ENCODE measurements at places on chromosomes 6 and 20. TPM values are rescaled to one million over a fixed set of nuclear protein-coding genes. Genes with fewer than 3 reads are reported as not detected.

The MAFB gene
- polyA plus RNA-seq: 8.1 TPM

The ANKEF1 gene
- polyA plus RNA-seq: 1.5 TPM

The SF3B5 gene
- 166 TPM for polyA plus RNA-seq

The RAET1G gene
- polyA plus RNA-seq: not detected

The ADTRP gene
- polyA plus RNA-seq: 14.8 TPM

The SLC13A3 gene
- 1.1 TPM for polyA plus RNA-seq

The PKHD1 gene
- polyA plus RNA-seq: 0.19 TPM

The SIRPD gene
- polyA plus RNA-seq: not detected

The DTNBP1 gene
- polyA plus RNA-seq: 15.8 TPM

The CLIC5 gene
- polyA plus RNA-seq: 0.43 TPM

The MAS1 gene
- under 0.01 TPM for polyA plus RNA-seq

The EPB41L1 gene
- polyA plus RNA-seq: 36.0 TPM

The STMN3 gene
- 12.5 TPM for polyA plus RNA-seq

DNA sequence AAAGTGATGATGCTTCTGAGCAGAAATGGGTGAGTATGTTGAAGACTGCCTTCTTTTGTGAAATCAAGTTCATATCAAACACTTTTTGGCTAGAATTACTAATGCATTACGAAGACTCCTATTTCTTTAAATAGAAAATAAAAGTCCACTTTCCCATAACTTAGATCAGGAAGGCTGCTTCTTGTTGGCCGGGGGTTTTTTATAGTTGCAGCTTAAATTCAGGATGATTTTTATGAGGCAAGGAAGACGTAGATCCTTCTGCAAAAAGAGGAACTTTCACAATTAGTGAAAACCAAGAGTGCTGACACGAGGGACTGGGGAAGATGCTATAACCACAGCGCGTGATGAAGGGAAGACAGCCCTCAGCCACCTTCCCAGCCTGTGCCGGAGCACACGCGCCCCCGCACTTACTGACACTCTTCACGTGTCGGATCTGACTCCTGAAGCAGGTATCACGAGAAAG, 206.1 kb upstream of the PRDM1 start:
- H3K27me3 ChIP-seq: no peaks in the 10 kb centered on the region
- H3K36me3 ChIP-seq: no peaks in the 10 kb centered on the region
- DNase-seq: peak; percentile 42
- H3K27ac ChIP-seq: no peak overlapping the region
- no peak overlapping the region for H3K4me3 ChIP-seq

DNA sequence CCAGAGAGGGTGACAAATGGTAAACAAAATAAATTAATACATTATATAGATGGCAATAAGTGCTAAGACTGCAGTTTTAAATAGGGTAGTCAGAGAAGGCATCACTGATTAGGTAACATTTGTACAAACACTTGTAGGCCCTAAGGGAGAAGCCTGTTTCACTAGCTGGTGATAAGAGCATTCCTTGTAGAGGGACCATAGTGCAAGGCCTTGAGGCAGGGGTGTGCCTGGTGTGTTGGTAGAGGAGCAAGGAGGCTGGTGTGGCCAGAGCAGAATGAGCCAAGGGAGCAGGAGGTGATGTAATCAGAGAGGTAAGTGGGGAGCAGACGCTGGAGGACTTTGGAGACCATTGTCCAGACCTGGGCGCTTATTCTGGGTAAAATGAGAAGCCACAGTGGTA, 70.7 kb downstream of the ANKRD6 start:
- H3K4me1 ChIP-seq: peaks cover 4% of the 10 kb centered on the region
- no peak for DNase-seq
- no peak overlapping the region for H3K4me3 ChIP-seq
- no peaks in the 10 kb centered on the region for H3K36me3 ChIP-seq
- no peaks in the 10 kb centered on the region for H3K27me3 ChIP-seq

GRCh38 chr6:169800116-169800667, 48.8 kb downstream of the ERMARD start:
- peaks cover 4% of the 10 kb centered on the region for H3K27me3 ChIP-seq
- no peak overlapping the region for H3K4me3 ChIP-seq
- peaks cover 18% of the 10 kb centered on the region for H3K4me1 ChIP-seq
- no peaks in the 10 kb centered on the region for H3K36me3 ChIP-seq
- DNase-seq: no peak

DNA sequence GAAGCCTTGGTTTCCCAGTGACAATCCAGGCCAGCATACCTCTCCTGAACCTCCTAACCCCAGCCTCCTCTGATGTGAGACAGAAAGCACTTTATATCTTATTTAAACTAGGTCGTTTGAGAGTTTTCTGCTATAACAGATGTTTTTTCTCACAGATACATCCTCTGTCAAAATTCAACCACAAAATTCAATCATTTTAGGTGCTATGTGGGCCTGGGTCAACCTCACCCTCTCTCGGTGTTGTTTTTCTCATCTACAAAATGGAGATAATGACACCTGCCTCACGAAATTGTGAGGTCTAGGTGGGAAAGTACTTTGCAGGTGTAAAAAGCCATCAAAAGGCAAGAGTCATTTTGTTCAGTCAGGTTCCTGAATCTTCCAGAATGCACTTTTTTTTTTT, 46.2 kb upstream of the NFATC2 start:
- no peaks in the 10 kb centered on the region for H3K36me3 ChIP-seq
- DNase-seq: no peak
- no peak overlapping the region for H3K4me3 ChIP-seq

DNA sequence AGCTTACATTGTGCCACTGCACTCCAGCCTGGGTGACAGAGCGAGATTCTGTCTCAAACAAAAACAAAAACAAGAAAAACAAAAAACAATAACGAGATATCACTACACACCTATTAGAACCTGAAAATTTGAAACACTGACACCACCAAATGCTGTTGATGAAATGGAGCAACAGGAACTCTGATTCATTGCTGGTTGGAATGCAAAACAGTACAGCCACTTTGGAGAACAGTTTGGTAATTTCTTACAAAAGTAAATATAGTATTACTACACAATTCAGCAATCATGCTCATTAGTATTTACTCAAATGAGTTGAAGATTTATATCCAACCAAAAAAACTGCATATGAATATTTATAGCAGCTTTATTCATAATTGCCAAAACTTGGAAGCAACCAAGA, 135.8 kb upstream of the AKIRIN2 start:
- H3K4me3 ChIP-seq: no peak overlapping the region
- no peak for DNase-seq
- no peaks in the 10 kb centered on the region for H3K36me3 ChIP-seq

GRCh38 chr6:82415820-82416219, 52.2 kb downstream of the TPBG start:
- no peak overlapping the region for H3K27ac ChIP-seq
- no peak overlapping the region for H3K4me3 ChIP-seq
- no peak for DNase-seq
- H3K36me3 ChIP-seq: no peaks in the 10 kb centered on the region
- H3K4me1 ChIP-seq: no peaks in the 10 kb centered on the region

- H3K27ac ChIP-seq: no peak overlapping the region
- no peaks in the 10 kb centered on the region for H3K36me3 ChIP-seq
- DNase-seq: no peak
- H3K4me3 ChIP-seq: no peak overlapping the region
- peaks cover 23% of the 10 kb centered on the region for H3K27me3 ChIP-seq
Measured at GRCh38 chr20:47818996-47819609, 33.8 kb upstream of the SULF2 start.

DNA sequence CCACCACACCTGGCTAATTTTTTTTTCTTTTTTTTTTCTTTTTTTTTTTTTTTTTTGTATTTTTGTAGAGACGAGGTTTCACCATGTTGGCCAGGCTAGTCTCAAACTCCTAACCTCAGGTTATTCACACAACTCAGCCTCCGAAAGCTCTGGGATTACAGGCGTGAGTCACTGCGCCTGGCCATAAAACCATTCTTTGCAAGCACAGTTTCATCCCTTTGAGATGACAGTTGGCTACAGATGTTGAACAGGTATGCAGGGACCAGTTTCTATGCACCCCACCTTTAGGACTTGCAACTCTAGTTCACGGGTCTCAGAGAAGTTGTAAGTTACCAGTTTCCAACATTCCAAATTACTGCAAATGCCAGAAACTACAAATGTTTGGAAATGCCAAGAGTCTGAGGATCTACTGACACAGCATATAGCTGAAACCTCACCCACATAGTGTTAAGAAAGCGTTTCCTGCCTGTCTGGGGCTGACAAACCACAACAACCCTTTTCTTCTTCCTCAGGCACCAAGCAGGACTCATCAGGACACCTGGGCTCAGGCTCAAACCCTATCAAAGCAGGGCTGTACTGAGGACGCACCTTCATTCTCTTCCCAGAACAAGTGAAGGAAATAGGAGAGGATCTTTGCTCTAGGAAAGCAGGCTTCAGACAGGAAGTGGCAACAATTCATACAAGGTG, 22.9 kb downstream of the ARHGAP18 start:
- no peaks in the 10 kb centered on the region for H3K36me3 ChIP-seq
- no peaks in the 10 kb centered on the region for H3K27me3 ChIP-seq
- H3K4me3 ChIP-seq: no peak overlapping the region
- DNase-seq: no peak

- no peak for DNase-seq
- no peak overlapping the region for H3K27ac ChIP-seq
- no peaks in the 10 kb centered on the region for H3K27me3 ChIP-seq
- peaks cover 14% of the 10 kb centered on the region for H3K4me1 ChIP-seq
- H3K36me3 ChIP-seq: no peaks in the 10 kb centered on the region
- H3K4me3 ChIP-seq: no peak overlapping the region
Measured at GRCh38 chr20:23058240-23058639, 8.8 kb upstream of the THBD start.

DNA sequence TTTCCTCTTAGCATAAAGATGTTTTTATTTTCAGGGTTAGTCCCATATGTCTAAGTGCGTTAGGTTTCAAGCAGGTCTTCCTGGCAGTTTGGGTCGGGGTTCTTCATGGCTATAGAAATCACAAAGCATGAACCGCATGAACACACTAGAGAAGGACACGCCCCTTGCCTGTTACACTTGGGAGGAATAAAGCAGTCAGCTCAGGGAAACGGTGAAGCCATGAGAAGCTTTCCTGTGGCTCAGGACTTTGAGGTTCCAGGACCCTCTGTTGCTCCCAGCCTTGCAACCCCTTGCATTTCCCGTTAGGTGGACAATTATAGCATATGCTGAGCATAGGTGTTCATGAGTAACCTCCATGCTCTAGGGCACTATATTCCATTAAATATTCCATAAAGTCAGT, 96.7 kb downstream of the SYCP2 start:
- H3K27me3 ChIP-seq: peaks cover 9% of the 10 kb centered on the region
- peaks cover 6% of the 10 kb centered on the region for H3K4me1 ChIP-seq
- H3K27ac ChIP-seq: no peak overlapping the region
- peak; percentile 37 for DNase-seq

DNA sequence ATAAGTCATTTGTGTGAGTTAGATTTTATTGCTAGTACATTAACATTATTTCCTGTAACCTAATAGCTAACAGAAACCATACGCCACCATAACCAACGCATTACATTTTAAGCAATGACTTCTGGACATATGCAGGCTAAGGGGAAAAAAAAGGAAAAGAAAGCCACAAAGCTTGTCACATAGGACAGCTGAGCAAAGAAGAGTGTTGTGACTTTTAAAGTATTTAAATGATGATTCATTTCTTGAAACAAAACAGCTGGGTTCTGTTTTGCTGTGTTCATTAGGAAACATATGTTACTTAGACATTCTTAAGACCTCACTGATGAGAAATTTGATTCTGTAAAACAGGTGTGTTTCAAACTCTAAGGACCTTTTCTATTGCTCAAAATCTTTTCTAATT, 171.4 kb downstream of the COL9A1 start:
- no peaks in the 10 kb centered on the region for H3K4me1 ChIP-seq
- H3K36me3 ChIP-seq: no peaks in the 10 kb centered on the region
- no peak overlapping the region for H3K4me3 ChIP-seq
- H3K27me3 ChIP-seq: no peaks in the 10 kb centered on the region
- no peak for DNase-seq

GRCh38 chr6:125363824-125364165, 62.0 kb upstream of the HDDC2 start:
- no peak for DNase-seq
- H3K27me3 ChIP-seq: peaks cover 33% of the 10 kb centered on the region
- peaks cover 26% of the 10 kb centered on the region for H3K4me1 ChIP-seq
- peak overlapping the region; percentile 39 for H3K4me3 ChIP-seq
- no peaks in the 10 kb centered on the region for H3K36me3 ChIP-seq

- H3K27me3 ChIP-seq: no peaks in the 10 kb centered on the region
- no peak for DNase-seq
- no peak overlapping the region for H3K27ac ChIP-seq
- no peaks in the 10 kb centered on the region for H3K4me1 ChIP-seq
- H3K4me3 ChIP-seq: no peak overlapping the region
Measured at GRCh38 chr6:95243053-95243452, 334.3 kb upstream of the MANEA start.
